Neural progenitor cell (in vitro differentiated cells): ENCODE measurements at places on chromosomes 4 and X.

- no peaks in the 10 kb centered on the region for H3K36me3 ChIP-seq
- no peak overlapping the region for H3K4me3 ChIP-seq
- H3K27ac ChIP-seq, result no peak overlapping the region
- H3K4me1 ChIP-seq, result no peaks in the 10 kb centered on the region
- no peak for DNase-seq
Measured at GRCh38 chrX:43087830-43088229, 309.9 kb upstream of the PPP1R2C start.

GRCh38 chrX:85922821-85923220 lies 124.5 kb downstream of the CHM start:
- no peak overlapping the region for H3K27ac ChIP-seq
- H3K4me3 ChIP-seq, result no peak overlapping the region
- no peaks in the 10 kb centered on the region for H3K36me3 ChIP-seq
- no peaks in the 10 kb centered on the region for H3K27me3 ChIP-seq

DNA sequence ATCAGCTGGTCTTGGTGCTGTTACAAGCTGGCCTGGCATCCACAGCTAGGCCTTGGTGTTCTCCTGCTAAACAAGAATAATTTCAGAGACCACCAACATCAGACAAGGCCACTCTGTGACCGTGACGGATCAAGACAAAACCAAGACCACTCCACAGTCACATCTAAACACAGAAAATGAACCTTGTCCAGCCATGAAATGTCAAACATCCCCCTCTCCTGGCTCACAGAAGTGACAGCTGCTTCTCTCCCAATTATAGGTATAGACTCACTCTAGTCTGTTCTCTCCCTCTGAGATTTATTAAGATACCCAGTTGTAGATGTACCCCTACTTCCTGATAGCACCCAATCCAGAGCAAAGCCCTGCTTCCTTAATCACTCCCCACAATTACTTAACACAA lies 40.4 kb downstream of the EFHC2 start:
- no peak for DNase-seq
- no peaks in the 10 kb centered on the region for H3K4me1 ChIP-seq
- no peak overlapping the region for H3K27ac ChIP-seq
- H3K4me3 ChIP-seq, result no peak overlapping the region
- H3K27me3 ChIP-seq, result no peaks in the 10 kb centered on the region

GRCh38 chr4:70734971-70735370 lies 13.2 kb downstream of the RUFY3 start:
- no peaks in the 10 kb centered on the region for H3K36me3 ChIP-seq
- H3K4me1 ChIP-seq, result peaks cover 22% of the 10 kb centered on the region
- no peak overlapping the region for H3K4me3 ChIP-seq
- no peaks in the 10 kb centered on the region for H3K27me3 ChIP-seq
- no peak for DNase-seq

- H3K27me3 ChIP-seq, result no peaks in the 10 kb centered on the region
- no peaks in the 10 kb centered on the region for H3K36me3 ChIP-seq
- no peaks in the 10 kb centered on the region for H3K4me1 ChIP-seq
- DNase-seq, result peak; percentile 39
- H3K4me3 ChIP-seq, result no peak overlapping the region
Measured at GRCh38 chr4:143375326-143376073, 38.8 kb downstream of the GAB1 start.
